ENCODE measurements at places on chromosomes 4 and X.

DNA sequence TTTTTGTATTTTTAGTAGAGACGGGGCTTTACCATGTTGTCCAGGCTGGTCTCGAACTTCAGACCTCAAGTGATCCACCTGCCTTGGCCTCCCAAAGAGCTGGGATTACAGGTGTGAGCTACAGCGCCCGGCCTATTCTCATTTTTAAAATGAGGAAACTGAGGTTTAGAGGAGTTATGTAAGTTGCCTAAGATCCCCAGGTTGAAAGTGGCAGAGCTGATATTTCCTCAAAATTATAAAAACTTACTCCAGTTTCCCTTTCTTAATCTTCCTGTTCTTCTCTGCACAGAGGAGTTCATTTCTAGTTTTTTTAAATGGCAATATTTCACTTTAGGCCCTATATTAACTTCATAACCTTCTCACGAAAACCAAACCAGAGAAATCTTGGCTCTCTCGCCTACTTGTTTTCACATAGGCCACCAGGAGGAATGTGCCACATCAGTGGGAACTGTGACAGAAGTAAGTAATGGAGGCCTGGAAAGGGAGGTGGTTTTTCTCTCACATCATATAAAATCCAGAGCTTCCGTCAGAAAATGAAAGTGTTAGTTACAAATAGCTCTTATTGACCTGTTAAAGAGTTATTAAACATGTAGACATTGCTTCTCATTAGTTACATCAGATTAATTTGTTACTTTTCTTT is 16.1 kb upstream of the RS1 start:
- no peak for DNase-seq

GRCh38 chr4:25178838-25179261 is 18.6 kb upstream of the SEPSECS start:
- DNase-seq, result no peak

DNA sequence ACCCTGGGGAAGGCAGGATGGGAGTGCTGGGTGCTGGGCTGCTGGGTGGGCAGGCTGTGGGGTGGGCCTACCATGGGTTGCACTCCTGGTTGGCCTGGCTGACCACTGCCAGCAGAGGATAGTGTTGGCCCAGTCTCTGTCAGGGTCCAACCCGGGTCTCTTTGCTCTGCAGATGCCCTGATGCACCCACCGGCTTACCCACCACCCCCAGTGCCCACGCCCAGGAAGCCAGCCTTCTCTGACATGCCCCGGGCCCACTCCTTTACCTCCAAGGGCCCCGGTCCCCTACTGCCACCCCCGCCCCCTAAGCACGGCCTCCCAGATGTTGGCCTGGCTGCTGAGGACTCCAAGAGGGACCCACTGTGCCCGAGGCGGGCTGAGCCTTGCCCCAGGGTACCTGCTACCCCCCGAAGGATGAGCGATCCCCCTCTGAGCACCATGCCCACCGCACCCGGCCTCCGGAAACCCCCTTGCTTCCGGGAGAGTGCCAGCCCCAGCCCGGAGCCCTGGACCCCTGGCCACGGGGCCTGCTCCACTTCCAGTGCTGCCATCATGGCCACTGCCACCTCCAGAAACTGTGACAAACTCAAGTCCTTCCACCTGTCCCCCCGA is 14.2 kb upstream of the ADD1 start:
- DNase-seq, result no peak

DNA sequence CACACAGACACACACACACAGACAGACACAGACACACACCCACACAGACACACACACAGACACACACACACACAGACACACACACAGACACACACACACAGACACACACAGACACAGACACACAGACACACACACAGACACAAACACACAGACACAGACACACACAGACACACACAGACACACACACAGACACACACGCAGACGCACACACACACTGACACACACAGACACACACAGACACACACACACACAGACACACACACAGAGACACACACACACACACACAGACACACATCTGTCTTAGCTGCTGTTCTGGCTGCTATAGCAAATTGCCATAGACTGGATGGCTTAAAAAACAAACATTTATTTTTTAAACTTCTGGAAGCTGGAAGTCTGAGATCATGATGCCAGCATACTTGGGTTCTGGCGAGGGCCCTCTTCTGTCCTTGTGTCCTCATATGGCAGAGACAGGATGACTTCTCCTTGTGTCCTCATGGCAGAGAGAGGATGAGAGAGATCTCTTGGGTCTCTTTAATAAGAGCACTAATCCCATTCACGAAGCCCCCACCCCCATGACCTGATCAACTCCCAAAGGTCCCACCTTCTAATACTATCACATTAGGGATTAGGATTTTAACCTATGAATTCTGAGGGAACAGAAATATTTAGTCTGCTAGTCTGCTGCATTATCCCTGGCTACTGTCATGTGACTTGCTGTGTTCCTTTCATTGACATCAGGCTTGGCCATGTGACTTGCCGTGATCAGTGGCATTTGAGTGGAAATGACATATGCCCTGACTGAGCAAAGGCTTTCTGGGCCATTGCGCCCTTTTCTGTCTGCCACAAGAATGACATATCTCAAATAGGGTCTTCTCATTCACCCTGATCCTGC is 32.7 kb upstream of the RASGEF1B start:
- DNase-seq, result no peak

DNA sequence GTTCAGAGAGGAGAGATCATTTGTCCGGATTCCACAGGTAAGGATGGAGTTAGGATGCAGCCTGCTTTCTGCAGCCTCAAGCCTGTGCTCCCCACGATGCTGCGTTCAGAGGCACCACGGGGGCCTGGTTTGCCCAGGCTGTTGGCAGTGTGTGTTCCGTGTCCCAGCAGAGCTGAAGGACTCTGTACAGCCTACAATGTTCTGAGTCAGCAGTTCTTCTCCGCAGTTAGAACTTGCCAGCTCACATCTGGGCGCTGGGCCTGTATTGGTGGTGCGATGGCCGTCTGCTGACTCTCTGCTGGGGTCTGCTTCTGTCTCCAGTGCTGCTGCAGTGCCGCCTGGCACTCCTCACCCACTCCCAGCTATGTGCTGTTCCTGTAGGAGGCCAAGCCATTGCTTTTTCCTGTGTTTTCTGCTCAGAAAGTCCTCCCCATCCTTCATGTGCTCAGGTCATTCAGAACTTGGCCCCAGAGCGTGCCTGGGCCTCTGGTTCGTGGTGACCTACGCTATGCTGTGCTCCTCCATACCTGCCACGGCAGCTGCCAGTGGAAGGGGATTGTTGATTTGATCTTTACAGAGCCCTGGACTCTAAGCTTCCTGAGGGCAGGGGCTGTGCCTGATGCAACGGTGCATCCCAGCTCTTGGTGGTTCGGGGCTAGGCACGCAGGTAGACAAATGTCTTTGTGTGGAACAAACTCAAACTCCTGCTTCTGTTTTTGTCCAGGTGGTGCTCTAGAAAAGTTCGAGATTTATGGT is 42.6 kb upstream of the TADA2B start:
- no peak for DNase-seq

- DNase-seq, result no peak
Measured at GRCh38 chrX:69185141-69185540, 19.9 kb upstream of the PJA1 start.

- no peak for DNase-seq
Measured at GRCh38 chrX:100587861-100588260, 3.1 kb downstream of the TNMD start.

DNA sequence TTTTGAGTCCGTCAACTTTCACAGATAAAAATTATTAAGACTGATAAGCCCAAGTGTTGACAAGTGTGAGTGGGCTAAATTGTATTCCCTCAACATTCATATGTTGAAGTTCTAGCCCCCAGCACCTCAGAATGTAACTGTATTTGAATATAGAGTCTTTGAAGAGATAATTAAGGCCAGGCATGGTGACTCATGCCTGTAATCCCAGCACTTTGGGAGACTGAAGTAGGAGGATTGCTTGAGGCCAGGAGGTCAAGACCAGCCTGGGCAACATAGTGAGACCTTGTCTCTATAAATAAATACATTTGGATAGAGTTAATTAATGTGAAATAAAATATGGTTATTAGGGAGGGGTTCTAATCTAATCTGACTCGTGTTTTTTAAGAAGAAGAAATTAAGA is 29.7 kb upstream of the SLC25A4 start:
- no peak for DNase-seq

DNA sequence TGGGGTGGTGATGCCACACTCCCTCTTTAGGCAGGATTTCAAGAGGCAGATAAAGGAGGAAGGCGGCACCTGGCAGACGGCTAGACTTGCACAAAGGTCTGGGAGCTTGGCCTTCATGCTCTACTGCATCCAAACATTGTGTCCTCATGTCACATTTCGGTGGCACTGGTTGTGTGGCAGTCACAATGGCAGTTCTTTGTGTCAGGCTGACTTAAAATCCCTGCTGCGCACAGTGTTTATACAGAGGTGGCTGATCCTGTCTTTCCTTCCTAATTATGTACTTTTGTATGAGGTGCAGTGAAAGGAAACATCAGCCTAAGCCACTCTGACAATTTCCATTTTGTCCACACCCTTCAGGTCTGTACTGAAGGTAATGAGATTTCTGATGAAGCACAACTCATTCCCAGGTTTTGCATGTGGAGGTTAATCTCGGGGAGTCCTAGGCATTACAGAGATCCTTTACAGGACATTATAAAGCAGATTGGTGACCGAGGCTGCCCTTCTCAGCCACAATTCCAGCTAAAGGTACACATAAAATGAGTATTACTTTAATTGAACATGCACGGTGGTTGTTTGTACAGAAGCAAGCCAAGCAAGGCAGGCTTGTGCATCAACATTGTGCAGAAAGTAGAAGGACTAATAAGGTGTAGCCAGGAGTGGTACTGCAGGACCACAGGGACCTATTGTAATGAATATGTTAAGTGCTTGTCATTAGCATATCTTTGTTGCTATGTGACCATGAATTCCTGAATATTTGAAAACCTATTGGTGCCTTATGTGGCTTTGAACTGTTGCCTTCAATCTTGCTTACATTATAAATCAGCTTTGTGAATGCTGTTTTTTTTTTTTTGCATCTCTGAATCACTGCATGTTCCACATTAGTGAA is 147.6 kb downstream of the STK32B start:
- DNase-seq, result no peak

DNA sequence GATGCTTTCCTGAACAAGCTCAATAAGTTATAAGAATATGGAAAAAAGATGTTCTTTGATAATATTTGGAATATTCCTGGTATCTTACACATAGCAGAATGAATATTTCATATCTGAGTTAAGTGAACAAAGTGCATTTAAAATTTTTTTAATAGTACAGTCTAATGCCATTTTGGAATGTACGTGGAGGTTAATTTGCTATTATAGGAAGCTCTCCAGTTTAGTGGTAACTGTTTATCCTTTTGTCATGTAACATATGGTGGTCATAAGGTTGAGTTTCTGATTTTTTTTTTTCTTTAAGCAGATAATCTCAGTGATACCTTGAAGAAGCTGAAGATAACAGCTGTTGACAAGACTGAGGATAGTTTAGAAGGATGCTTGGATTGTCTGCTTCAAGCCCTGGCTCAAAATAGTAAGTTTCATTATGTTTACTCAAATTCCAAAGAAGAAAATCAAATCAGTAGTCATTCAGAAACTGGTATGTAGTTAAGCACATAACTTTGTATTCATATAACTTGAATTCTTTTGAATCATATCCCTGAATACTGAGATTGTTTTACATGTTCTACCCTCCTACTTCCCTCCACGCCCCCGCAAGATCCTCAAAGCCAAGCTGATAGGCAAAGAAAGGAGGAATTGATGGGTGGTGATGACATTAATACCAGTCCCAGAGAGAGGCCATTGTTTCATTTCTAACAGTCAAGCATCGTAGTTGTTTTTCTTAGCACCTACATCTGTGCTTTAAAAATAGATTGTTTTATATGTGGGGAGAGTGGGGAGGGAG is 32.1 kb downstream of the RAP1GDS1 start:
- DNase-seq, result no peak

- DNase-seq, result peak; percentile 75
Measured at GRCh38 chr4:37717576-37717975, 31.4 kb upstream of the RELL1 start.

DNA sequence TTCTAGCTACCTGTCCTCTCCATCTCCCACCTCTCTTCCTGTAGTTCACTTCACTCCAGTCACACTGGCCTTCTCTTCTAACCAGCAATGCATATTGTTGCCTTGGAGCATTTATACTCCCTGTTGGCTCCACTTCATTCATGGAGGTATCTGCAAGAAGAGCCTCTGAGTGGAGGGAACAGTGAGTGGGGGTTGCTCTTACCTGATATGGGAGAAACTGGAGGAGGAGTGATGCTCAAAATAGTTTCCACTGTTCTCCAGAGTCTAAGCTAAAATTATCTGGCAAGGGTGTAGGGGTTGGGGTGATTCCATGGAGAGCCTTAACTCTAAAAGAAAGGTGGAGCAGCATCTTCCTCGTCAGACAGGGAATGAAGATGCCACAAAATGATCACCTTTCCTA is 28.9 kb upstream of the DDX53 start:
- no peak for DNase-seq

DNA sequence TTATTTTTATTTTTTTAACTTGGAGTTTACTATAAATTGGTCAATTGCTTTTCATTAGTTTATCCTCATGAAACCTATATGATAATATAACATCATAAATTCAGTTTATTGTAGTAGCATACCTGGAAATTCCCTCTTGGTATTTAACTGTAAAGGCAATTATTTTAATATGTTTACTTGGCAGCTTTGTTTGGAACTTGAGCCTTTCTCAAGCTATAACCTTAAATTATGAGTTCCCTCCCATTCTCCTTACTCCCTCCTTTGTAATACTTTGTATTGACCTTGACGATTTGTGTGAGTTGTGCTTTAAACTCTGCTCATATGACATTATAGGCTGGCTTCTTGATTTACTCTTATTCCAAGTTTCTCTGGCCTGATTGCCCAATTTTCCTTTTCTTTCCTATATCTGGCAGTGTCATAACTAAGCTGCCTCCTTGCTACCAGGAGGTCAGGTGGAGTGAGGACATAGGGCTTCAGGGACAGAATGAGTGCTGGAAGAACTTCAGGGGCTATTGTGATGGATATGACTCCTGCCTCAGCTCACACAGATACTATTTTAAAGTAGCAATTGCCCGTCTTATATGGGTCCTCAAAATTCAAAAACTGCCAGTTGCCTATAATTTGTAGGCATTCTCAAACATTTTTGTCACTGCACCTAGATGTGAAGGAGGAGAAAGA is 77.7 kb downstream of the RAP1GDS1 start:
- DNase-seq, result no peak

DNA sequence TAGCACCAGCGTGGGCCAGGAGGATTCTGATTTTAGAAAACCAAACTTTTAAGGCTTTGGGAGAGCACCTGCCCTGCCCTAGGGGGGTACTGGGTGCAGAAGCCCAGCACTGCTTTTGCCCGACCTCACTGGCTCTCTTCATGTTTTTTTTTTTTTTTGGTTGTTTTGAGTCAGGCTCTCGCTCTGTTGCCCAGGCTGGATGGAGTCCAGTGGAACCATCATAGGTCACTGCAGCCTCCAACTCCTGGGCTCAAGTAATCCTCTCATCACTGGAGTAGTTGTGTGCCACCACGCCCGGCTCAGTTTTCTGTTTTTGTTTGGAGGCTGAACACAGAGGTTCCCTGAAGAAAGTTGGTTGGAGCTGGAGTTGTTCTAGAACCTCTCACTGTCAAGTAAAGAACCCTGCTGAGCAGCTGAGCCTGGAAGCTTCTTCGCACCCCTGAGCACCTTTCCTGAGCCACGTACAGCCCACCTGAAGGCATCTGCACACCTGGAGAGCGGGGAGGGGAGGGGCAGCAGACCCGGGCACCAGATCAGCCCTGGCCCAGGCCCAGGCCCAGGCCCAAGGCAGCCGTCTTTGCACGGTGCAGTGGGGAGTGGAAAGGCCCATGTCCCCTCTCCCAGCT is 49.5 kb downstream of the SHROOM2 start:
- DNase-seq, result no peak

- DNase-seq, result no peak
Measured at GRCh38 chr4:107837317-107837716, 12.6 kb downstream of the SGMS2 start.

- peak; percentile 70 for DNase-seq
Measured at GRCh38 chrX:30568136-30568535, 9.4 kb downstream of the TASL start.
